Hepatocyte (in vitro differentiated cells): ENCODE measurements at places on chromosomes 2 and 18. TPM values are rescaled to one million over a fixed set of nuclear protein-coding genes. Genes with fewer than 3 reads are reported as not detected.
A peak's percentile ranks its signal among the peaks of the same experiment; 100 is the strongest.

DNA sequence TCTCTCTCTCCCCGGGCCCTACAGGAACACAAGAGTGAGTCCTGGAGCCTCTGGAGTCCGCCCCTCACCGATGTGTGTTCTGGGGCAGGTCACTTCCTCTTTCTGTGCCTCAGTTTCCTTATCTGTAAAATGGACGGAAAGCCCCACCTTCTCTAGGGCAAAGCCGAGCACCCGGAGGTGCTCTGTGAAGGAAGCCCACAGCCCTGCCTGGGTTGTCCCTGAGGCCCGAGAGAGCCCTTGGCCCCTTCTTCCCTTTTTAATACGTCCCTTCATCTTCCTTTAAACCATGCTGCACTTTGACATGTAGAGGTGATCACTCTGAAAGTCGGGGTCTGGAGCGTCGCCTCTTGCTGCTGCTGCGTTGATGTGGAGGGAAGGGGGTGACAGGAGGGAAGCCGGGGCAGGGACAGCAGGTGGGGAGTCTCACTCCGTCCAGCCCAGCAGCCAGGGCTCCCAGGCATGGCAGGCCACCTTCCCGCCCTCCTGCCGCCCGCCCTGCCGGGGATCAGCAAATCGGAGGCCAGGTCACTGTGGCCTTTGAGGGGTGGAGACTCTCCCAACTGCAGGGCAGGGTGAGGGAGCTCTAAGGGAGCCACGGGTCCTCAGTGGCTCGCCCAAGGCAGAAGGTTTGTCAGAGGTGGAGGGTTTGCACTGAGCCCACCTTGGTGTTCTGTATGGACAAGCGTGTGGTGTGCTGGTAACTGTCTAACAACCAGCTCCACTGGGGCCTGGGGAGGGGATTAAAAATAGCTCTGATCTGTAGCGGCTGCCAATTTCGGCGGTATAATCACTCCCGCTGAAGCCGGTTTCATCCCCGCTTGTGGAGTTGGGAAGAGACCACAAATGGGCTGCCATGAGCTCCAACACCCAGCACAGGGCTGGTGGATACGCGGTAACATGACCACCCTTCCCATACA, 135.9 kb upstream of the ID2 start:
- no peak for DNase-seq

GRCh38 chr18:22082408-22082807, 87.0 kb upstream of the GATA6 start:
- no peak for DNase-seq

- DNase-seq = no peak
These were observed 17.7 kb downstream of the BOK start for GRCh38 chr2:241576293-241576654.

Gene ZEB2
- total RNA-seq = 35.5 and 38.8 TPM in 2 replicates

- DNase-seq = peak; percentile 88
These were observed 239.9 kb downstream of the CYRIA start for GRCh38 chr2:16425462-16426336.

DNA sequence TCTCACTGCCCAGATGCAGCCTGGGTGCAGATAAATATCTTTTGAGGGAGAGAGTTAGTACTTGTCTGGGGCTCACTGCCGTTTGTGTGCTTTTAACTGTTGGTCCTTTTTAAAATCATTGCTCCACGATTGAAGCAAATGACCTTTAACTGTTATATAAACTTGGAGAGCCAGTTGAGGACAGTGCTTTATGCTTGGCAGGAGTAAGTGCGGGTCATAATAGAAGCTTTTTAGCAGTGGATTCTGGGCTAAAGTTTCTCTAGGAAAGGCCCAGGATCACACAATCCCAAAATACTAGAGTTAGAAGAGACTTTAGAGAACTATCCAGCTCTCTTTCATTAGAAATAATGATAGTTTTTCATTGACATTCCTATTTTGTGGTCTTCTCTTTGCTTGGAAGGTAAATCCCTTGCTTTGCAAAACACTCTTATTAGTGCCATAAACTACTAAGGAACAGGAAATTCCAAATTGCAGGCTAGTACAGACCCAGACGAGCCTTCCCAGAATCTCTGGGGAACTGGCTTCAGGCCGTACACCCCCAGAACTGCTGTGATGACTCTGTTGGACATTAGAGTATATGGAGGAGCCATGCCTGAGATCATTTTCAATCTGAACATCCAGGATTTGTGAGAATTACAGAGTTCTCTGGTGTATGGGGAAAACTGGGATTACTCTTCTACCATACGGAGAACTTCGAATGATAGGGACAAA, 19.1 kb downstream of the LIMS1 start:
- no peak for DNase-seq

Gene ABCB11
- 7.3 and 9.2 TPM in 2 replicates for total RNA-seq

Gene LYG2
- total RNA-seq = not detected in 2 replicates

Gene MITD1
- total RNA-seq = 41.1 and 44.8 TPM in 2 replicates

DNA sequence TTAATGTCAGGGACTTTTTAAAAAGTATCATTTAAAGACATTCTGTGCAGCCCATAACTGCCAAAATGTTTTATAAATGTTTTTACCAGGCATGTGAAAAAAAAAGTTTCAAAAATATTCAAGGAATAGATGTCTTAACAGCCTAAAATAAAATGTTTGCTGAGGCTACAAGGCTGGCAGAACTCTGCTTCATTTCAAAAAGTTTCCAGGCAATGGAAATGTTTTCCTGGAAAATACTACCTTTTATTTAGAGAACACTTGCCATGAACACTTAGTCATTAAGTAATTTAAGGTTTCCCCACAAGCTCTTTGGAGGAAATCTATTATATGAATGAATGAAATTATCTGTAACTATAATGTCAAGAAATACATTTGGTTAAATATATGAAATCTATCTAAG, 68.8 kb downstream of the THADA start:
- no peak for DNase-seq

DNA sequence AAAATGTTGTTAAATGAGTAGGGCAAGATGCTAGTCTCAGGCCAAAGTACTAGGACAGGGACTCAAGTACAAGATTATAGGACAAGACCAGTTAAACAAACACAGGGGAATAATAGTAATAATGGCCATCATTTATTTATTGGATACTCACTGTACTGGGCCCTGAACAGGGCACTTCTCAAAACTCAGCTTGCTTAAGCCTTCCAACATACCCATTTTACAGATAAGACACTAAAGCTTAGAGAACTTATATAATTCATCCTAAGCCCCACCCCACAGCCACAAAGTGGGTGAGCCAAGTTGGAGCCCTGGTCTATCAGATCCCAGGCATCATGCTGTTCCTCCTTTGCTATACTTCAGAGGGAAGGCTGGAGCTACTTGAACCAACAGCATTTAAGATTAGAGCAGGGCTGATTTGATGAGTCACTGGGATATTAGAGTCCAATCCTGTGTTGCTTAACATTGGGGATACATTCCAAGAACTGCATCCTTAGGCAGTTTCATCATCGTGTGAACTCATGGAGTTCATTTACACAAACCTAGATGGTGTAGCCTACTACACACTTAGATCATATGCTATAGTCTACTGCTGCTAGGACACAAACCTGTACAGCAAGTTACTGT, 153.6 kb downstream of the MTCL1 start:
- peak; percentile 56 for DNase-seq

Gene PLGLB2
- 13.7 and 28.5 TPM in 2 replicates for total RNA-seq

Gene QPCT
- 2.0 TPM in 1 of 2 replicates, not detected in the other for total RNA-seq

DNA sequence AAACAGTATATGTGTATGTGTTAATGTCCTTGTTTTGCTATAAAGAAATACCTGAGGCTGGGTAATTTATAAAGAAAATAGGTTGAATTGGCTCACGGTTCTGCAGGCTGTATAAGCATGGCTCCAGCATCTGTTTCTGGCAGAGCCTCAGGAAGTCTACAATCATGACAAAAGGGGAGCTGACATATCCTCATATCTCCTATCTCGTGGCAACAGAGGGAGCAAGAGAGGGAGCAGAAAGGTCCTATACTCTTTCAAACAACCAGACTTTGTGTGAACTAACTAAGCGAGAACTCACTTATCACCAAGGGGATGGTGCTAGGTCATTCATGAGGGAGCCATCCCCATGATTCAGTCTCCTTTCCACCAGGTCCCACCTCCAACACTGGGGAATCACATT, 13.0 kb downstream of the CALCRL start:
- DNase-seq = no peak

Gene LHCGR
- total RNA-seq = not detected in 2 replicates

Gene MGAT4A
- 21.6 and 22.2 TPM in 2 replicates for total RNA-seq

Gene TEKT4
- total RNA-seq = not detected in 2 replicates

DNA sequence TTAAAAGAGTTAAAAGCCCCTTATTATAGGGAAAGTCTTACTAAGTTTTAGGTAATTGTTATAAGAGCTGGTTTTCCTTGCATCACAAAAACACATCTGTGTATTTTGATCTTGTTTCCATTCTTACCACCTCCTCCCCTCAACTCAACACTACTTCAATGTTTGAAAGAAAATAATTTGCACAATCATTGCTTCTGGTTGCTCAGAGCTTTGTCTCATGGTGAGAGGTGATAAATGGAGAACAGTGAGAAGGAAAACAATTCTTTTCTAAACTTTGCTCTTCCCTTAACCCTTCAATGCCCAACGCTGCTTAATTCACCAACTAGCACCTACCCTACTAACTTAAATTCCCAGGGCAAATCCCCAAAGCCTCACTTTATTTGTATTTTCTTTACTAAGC, 268.1 kb upstream of the LINC00305 start:
- no peak for DNase-seq

- DNase-seq = no peak
These were observed 71.4 kb upstream of the THOC1 start for GRCh38 chr18:339200-339599.

- DNase-seq = no peak
These were observed 13.5 kb downstream of the RFX8 start for GRCh38 chr2:101461381-101461780.

Gene APCDD1
- 69.6 and 80.8 TPM in 2 replicates for total RNA-seq

Gene ZAP70
- 0.80 and 1.4 TPM in 2 replicates for total RNA-seq

GRCh38 chr2:127909019-127909418, 23.3 kb upstream of the AMMECR1L start:
- DNase-seq = no peak

GRCh38 chr18:12786669-12787068, 83.8 kb downstream of the PSMG2 start:
- DNase-seq = no peak

DNA sequence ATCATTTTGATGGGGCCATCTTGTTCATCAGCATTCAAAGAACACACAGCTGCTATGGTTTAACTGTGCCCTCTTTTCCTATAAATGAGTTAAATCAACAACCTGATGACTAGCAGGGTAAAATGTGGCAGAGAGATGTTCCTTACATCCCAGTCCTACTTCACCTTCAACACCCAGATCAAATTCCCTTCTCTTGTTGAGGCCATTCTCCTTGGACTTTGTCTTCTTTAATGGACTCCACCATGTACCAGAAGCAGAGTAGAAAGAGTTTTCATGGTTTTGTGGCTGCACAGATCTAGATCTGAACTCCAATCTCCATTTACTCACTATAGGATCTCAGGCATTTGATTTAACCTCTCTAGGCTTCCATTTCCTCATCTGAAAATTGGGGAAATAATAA, 6.4 kb upstream of the UPP2 start:
- DNase-seq = no peak

Gene MC2R
- total RNA-seq = not detected in 2 replicates

DNA sequence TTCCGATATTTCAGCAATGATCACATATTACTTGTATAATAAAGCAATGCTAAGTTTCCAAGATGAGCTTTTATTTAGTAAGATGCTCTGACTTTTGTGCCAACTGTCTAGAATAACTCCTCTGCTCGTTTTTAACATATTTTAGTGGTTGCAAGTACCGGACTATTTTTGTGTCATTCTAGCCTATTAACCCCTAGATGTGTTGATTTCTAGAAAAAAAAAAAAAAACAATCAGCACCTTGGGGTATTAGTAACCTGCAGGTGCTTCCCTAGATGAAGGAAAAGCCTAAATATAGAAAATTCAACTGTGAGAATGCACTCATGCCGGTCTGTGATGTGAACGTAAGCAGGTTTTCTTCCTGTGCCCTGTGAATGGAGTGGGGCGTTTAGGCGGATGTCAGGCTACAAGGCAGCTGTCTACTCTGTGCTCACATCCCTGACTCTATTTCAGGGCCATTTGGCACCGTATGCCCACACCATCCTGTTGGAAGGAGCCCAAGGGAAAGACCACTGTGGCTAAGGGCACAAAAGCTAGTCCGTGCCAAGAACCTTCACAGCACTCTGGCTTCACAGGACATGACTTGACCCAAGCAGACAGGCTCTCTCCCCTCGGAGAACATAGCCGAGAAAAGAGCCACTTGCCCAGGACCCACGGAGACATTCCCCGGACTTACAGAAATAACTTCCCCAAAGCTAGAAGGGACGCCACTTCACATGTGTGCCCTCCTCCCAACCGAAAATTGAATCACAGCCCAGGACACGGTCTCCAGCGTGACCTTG, 60.9 kb upstream of the AGAP1 start:
- DNase-seq = no peak

GRCh38 chr2:40160751-40161218, 291.1 kb downstream of the SLC8A1 start:
- DNase-seq = no peak

DNA sequence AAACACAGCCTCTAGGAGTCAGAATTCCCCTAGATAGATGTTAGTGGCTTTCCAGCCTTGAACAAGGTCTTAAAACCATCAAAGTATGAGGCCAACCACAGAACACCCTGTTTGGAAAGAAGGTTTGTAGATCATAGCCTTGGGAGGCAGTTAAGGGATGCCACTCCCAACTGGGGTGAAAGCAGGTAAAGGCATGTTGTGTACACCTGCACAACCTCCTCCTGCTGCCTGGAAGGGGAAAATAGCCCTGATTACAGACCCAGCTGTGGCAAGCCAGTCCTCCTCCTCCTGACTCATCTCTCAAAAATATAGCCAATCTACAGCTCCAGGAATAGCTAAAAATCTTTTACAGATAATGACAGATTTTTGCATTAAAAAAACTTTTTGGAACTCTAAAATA, 108.1 kb downstream of the RBM43 start:
- no peak for DNase-seq

- no peak for DNase-seq
These were observed 9.1 kb upstream of the ATG16L1 start for GRCh38 chr2:233242231-233242927.

GRCh38 chr2:197450465-197450864, 2.9 kb upstream of the COQ10B start:
- no peak for DNase-seq

DNA sequence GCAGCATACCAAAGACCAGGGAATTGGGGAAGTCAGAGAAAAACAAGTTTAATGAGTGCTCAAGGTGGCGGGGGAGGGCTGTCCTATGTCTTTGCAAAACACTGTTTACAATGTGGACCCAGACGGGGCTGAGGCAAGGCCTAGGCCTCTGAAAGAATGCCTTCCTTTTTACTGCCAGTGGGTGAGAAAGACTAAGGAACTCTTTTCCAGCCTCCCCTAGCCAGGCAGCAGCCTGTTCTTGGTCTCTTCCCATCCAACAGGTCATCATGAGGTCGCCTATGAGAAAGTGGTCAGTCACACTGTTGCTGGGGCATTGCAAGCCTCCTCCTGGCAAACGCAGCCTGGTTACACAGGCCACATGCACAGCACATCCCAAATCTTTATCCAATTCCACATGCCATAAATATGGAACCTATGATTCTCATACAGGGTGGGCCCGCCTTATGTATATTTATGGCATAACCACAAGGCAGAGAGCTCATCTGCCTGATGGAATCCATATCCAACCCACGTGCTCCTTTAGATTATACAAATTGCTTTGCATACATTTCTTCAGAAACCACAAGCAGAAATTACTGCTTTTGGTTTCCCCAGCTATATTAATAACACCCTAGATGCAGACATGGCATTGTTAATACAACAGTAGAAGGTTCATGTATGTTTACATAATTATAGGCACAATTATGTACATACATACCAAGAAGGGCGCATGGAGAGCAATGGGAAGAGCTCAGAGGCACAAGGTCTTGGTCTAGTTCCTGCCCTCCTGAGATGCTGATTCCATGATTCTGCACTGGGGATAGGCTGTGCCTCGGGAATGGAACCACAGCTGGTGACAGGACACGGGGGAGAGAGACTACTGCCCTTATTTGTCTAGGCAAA, 48.6 kb downstream of the NRP2 start:
- DNase-seq = no peak
